ENCODE measurements at places on chromosomes 16 and 17.

- no peak for DNase-seq
Measured at GRCh38 chr16:12422233-12422632, 381.5 kb downstream of the CPPED1 start.

DNA sequence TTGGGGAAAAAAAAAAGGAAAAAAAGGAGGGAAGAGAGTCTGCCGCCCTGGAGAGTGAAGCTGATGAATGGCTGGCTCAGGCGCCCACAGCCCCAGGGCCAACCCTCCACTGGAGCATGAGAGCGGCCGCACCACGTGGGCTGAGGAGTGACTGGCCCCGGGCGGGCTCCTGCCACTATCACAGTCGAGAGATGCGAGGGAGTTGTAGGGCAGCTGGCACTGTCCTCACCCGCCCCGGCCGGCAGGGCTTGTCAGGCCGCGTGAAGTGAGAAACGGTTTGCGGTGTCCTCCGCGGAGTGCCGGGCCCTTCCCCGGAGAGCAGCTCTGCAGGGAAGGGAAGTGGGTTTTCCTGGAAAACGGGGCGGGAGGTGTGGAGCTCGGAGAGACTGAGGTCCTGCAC lies 45.9 kb downstream of the JPH3 start:
- DNase-seq, result no peak

GRCh38 chr17:57895382-57896060 lies 45.7 kb upstream of the MRPS23 start:
- DNase-seq, result no peak

DNA sequence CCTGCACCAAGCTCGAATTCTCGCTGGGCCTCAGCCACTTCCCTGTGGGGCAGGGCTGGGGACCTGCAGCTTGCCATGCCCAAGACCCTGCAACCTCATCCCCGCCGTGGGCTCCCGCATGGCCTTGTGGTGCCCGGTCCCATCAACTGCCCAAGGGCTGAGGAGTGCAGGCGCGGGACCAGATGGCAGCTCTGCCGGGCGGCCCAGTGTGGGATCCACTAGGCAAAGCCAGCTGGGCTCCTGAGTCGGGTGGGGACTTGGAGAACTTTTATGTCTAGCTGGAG lies 408.6 kb downstream of the UTP18 start:
- DNase-seq, result no peak

- DNase-seq, result no peak
Measured at GRCh38 chr17:42817866-42818265, 6.2 kb downstream of the BECN1 start.

DNA sequence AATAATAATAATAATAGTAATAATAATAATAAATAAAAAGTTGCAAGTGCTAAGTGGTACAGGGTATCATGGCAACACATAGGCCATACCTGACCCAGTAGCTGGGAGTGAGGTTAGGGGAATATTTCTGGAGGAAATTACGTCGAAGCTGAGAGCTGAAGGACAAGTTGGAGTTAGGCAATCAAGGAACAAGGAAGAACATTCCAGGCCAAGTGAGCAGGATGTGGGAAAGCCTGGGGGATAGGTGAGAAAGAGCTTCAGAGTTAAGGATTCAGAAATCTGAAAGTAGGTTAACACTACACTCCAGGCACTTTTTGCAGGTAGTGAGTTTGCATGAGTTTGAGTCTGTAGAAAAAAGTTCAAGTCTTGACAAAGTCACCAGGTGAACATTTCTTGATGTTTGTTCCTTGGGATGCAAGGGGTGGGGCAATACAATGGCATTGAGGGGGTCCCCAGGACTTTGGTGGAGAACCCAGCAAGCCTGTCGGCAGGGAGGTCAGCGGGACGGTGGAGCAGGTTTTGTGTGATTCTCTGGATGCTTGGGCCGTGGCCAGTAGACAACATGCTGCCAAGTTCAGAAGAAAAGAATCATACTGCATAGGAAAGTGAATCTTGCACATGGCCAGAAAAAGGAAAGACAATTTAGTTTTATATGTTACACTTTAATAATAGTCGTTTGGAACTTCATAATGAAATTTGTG lies 27.7 kb upstream of the MPHOSPH6 start:
- no peak for DNase-seq

DNA sequence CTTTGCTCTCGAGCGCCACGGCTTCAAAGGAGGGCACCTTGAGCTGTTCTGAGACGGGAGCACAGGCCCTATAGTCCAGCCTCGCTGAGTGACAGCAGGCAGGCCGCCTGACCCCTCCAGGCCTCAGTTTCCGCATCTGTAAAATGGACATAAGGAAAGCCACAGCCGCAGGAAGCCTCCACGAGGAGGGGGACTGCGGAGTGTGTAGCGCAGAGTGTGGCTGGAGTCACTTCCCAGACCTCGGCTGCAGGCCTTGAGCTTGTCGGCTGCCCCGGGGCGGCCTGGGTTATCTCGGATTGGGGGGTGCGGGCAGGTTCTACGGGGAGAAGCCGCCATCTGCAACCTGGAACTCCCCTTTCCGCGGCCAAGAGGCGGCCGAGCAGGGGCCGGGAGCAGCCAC lies 40.8 kb downstream of the ZFPM1 start:
- DNase-seq, result no peak

GRCh38 chr17:78903101-78903779 lies at the start of gene CEP295NL:
Gene CEP295NL, minus strand, starts transcription at chr17:78903201. Its CDS starts 1,373 bp downstream, at chr17:78901828.
- no peak for DNase-seq

DNA sequence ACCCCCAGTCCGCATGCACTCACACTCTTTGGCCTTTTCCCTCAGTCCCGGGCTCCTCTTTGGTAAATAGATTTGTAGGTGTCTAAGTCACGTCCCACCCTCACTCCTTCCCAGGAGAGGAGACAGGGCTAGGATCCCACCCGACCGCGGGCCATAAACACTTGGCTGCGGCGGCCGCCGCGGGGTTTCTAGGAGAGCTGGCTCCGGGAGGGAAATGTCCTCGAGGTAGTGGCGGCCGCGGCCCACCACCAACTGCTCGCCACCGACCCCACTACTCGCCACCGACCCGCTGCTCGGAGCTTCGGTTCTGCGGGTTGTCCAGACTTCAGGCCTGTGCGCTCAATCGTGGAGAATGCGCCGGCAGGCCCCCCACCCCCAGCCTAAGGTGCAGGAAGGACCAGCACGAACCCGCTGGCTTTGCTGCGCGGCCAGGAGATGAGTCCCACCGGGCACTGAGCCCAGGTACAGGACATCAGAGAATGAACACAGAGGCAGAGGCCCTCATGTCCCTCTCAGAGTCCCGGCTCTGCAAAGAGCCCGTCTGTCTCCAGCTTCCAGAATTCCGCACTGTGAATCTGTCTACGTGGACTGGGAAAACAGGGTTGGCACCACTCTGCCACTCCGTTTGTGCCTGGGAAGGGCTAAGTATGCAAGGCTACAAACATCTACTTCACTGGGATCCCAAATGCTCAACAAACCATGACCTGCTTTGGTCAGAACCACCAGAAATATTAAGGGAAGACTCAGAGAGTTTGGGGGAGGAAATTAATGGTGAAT lies 2.5 kb downstream of the PRAC2 start:
- no peak for DNase-seq
